ENCODE measurements at places on chromosomes 6 and 20. TPM values are rescaled to one million over a fixed set of nuclear protein-coding genes. Genes with fewer than 3 reads are reported as not detected.

Gene PBX2
- 98.4 TPM for total RNA-seq

Gene FAM209B
- 1.9 TPM for total RNA-seq

Gene TREM1
- total RNA-seq = not detected

GRCh38 chr6:37988696-37989095, 169.2 kb downstream of the ZFAND3 start:
- H3K36me3 ChIP-seq = peaks cover 3% of the 10 kb centered on the region
- DNase-seq = no peak
- peaks cover 17% of the 10 kb centered on the region for H3K4me1 ChIP-seq
- H3K4me3 ChIP-seq = no peak overlapping the region
- H3K27me3 ChIP-seq = no peaks in the 10 kb centered on the region

- no peak for DNase-seq
- H3K36me3 ChIP-seq = peaks cover 35% of the 10 kb centered on the region
- H3K27me3 ChIP-seq = no peaks in the 10 kb centered on the region
- peak overlapping the region; percentile 66 for H3K4me3 ChIP-seq
- peak overlapping the region; percentile 81 for H3K27ac ChIP-seq
Observed at GRCh38 chr6:139152088-139152891, 17.4 kb downstream of the HECA start.

DNA sequence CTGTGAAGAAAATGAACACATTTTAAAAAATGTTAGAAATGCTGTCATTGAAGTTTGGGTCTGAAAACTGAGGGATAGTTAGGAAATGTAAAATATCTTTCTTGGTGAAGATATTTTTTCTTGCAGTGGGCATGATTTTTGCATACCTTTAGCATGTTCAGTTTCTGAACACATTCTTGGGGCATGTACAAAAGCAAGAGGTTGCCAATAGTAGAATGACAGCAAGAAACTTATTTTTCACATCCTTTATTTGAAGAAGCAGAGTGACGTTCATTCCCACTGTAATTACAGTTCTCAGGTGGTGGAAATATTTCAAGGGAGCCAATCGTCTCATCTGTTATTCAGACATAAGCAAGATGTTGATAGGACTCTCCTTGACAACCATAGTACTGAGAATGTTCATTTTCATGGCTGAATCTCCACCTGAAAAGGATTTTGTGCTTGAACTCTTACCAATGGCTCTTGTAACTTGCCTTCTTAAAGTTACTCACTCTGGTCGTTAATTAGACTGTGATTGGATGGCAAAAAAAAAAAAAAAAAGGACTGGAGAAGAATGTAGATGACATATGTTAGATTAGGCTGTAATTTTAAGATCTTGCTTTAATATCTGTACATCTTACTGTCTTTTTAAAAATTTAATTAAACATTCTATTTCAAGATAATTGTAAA, 74.4 kb downstream of the DOK5 start:
- no peak for DNase-seq
- no peaks in the 10 kb centered on the region for H3K36me3 ChIP-seq
- no peaks in the 10 kb centered on the region for H3K4me1 ChIP-seq
- no peak overlapping the region for H3K4me3 ChIP-seq

DNA sequence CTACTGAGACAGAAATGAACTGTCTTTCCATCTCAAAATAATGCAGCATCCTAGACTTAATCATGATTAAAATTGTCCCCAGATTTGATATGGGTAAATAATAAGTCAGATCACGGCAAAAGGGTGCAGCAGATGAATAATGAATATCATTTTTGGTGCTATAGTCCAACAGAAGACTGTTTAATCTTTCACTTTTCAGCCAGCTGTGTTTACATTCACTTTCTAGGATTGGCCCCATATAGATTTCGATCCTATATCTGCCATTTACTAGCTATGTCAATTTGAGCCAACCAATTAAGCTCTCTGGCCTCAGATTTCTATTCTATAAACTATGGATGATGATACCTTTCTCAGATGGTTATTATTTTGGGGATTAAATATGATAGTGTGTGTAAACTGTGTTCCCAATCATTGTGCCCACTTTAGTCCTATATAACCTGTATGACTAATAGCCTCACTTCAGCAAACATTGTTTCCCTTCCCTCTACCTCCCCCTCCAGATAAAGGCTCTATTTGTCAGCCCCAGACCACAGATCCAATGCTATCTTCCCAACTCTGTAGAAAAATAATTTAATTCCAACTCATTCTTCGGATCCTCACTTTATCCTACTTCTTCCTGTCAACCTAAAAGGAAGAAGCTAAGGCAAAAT, 53.6 kb upstream of the NT5E start:
- H3K4me1 ChIP-seq = peaks cover 3% of the 10 kb centered on the region
- no peaks in the 10 kb centered on the region for H3K27me3 ChIP-seq
- no peak for DNase-seq

DNA sequence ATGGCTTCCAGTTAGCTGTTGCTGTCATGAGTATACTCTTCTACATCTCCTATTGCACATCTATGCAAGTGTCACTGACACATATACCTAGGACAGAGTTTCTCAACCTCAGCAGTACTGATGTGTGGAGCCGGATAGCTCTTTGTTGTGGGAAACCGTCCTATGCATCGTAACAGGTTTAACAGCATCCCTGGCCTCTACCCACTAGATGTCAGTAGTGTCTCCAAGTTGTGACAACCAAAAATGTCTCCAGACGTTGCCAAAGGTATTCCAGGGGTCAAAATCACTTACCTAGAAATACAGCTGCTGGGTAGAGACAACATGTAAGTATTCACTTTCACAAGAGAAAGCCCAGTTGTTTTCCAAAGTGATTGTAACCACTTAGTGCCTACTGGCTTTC, 637.6 kb downstream of the RNF144B start:
- no peaks in the 10 kb centered on the region for H3K4me1 ChIP-seq
- no peaks in the 10 kb centered on the region for H3K27me3 ChIP-seq
- H3K4me3 ChIP-seq = no peak overlapping the region

DNA sequence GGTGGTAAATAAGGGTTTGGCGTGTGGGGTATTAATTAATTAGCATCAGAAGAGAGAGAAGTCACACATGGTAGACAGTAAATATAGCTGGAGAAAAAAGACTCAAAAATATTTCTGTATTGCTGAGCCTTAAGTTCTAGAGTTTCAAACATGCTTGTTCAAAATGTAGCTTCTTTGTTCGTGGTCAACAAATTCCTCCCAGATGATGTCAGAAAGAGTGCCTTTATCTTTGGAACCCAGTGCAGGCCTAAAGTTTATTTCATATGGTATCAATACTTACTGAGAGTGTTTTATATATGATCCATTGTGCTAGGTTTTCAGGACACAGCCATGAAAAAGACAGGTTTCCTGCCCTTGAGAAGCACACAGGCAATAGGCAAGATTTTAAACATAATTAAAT, 18.3 kb downstream of the MARCKS start:
- H3K4me1 ChIP-seq = peaks cover 4% of the 10 kb centered on the region
- H3K27me3 ChIP-seq = peaks cover 21% of the 10 kb centered on the region
- no peak overlapping the region for H3K4me3 ChIP-seq
- H3K27ac ChIP-seq = no peak overlapping the region
- no peak for DNase-seq
